ENCODE measurements at places on chromosomes 11 and 22.

GRCh38 chr11:119509969-119510401 is 87.0 kb upstream of the THY1 start:
- no peak for DNase-seq

DNA sequence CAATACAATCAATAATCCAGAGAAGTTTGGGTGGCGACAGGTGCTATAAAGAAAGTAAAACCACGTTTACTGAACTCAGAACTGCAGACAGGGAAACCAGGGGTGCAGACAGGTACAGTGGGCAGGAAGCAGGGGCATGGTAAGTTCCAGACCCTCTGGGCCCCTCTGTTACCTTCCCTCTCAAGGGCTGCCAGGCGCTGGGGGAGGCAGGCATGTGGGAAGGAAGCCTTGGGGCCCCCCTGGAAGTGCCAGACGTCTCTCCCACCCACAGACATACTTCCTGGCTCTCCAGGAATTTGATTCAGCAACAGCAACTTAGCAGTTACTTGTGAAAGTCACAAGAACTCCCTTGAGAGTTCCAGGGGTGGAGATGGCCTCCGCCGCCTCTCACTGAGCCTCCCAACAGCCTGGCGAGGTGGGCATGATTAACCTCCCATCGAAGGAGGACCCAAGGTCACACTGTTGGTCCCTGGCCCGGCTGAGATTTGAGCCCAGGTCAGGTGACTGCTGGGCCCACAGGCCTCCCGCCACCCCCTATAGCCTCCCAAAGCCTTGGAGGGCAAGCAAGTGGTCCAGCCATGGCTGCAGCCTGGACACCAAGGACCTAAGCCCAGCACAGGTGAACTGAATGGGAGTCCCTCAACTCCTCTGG is 14.1 kb upstream of the TSKU start:
- no peak for DNase-seq

DNA sequence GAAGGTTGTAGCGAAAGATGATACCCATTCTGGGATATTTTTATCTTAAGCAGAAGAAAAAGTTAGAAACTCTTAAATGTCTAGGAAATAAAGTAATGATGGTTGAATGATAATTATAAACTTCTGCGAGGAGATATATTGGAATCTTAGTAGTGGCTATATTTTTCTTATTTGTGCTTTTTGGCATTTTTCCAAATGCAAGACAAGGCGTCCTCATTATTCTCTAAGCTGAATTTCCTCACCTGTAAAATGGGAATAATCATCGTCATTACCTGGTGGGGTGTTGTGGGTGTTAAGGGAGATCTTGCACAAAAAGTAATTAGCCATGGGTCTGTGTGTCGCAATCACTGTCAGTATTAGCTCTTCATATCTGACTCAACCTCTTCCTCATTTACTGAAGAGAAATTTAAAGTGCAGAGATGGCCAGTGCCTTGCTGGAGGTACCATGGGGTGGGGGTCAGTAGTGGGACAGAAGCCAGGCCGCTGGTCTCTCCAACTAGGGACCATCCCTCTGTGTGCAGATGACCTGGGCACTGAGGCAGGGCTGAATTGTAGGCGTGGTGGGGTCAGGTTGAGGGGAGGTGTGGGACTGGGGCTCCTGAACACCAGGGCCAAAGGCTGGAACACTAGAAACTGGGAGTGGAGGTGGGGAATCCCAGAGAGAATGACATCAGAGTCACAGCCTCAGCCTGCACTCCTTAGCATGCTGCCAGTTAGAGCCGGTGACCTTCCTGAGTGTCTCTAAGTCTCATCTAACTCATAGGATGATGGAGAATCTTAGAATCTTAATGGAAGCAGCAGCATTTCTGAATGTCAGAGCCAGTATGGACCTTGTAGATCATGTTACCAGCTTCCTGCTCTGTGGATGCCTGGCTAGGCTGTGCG is 4.1 kb downstream of the PITPNM1 start:
- no peak for DNase-seq

GRCh38 chr22:25366408-25366807 is 147.0 kb downstream of the CRYBB2 start:
- DNase-seq: no peak

DNA sequence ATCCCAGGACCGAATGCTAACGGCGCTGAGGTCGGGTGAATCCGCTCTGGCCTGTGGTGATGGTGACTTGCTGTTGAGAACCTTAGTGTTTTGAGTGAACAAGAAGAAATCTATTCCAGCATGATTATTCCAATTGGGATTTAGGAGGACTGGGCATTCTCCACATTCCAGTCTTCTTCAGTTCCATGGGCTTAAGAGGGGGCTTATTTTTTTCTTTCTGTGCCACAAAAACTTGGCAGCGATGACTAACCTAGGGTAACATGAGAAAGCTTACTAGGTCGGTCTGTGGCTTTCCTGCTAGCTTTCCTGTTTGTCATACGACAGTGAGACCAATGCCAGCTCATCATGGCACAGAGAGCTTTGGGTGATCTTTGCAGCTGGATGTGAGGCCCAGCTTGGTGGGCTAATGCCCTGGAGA is 62.9 kb upstream of the ATXN10 start:
- no peak for DNase-seq

- no peak for DNase-seq
These were observed 23.6 kb downstream of the MS4A6A start for GRCh38 chr11:60159284-60159683.

DNA sequence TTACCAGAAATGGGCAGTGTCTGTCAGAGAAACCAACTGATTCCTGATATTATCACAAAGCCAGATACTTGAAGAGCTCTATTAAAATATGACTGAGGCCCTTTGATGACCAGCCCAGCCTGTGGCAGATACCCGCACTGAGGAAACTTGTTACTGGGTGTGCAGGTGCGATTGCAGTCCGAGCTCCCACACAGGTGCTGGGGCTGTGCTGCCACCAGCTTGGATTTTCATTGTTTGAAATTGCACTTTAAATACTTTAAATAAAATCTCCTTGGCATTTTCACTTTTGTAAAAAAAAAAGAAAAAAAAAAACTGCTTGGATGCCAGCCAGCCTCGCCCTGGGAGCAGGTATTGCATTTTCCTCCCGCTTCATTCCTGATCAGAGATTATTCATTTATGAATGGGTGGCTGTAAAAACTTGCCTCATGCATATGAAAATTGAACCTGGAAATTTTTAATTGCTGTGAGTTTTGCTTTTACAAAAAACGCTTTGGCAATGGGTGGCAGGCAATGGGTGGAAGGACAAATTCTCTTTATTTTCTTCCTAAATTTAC is 21.2 kb downstream of the EHF start:
- DNase-seq: no peak

DNA sequence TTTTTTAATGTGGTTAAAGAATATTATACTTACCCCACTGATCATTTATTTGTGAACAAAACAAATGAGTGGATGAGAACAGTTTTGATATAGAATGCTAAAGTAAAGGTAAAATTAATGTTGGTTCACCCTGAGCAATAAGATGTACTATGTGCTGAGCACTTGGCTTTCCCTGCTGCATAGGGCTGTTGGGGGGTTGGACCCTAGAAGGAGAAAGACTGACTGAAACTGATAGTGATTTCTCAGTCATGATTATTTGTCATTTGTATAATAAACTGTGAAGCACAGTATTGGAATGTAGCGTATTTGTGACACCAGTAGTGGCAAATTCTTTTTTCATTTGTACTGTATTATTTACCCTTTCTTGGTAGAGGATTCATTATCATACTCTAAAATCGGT is 63.3 kb downstream of the PRMT3 start:
- DNase-seq: no peak

DNA sequence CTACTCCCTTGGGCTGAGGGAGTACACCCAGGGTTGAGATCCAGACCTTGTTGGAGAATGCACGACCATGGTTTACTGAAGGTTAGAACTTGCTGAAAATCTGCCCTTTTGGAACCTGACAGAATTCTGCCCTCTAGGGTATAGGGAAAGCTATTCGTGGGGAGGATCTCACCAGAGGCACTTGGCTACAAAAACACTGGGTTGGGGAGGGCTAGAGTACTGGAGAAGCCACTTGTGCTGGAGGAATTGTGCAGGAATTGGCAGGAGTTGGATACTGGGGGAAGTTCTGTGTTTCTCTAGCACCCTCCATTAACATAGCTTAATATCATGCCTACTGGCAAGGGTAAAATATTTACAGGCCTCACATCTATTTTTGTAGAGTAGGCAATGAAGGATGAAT is 55.8 kb downstream of the PPME1 start:
- DNase-seq: no peak

DNA sequence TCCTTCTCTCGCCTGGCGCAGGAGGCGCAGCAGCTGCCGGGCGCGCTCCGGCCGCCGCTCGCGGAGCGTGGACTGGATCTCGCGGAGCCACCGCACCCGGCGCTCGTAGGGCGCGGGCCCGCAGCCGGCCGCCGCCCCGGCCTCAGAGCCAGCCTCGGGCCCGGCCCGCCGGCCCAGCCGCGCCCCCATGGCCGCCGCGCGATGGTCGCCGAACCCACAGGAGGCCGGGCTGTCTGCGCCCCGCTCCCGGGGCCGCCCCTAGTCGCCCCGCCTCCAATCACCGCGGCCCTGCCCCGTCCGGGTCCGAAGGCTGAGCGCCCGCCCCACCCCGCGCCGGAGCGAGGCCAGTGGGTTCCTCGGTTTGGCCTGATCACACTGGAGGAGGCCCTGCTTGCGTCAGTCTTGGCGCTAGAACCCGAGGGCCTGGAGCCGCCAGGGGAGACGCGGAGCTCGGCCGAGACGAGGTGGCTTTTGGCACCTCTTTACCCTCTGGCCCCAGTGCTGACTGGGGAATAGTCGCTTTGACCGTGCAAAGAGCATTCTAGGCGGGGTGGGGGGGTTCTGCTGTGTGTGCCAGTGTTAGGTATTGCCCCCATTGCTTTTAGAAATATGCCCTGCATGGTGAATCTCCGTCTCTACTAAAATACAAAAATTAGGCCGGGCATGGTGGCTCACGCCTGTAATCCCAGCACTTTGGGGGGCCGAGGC is at the start of gene LRRC75B:
LRRC75B (minus strand) TSS at position 223 of the 708 bp plus-strand sequence; CDS start at position 189, 34 bp downstream.
- DNase-seq: no peak

DNA sequence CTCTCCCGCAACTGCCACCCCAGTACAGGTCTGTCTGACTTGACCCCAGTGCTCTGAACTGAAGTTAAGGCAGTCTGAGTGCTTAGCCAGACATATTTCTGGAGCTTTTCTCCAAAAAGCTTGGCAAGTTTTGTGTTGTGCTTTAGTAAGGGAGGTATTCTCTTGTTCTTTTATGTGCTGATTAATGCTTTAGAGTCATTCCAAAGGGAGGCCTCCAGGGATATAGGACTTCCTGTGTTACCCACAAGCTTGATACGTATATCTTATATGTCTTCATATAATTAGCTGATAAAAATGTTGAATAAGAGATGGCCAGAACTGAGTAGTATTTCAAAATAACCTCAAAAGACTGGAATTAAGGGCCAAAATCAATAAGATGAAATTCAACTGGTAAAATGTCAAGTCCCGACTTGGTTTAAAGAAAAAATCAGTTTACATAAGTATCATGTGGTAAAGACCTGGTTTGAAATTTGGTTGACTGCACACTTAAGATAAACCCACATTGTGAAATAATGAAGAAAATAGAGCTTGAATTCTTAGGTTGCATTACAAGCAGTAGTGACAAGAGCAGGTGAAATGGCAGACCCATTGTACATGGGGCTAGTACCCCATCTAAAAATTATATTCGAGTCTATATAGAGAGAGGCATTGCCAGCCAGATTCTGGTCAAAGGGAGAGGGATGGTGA is 226.9 kb downstream of the SNX19 start:
- no peak for DNase-seq

DNA sequence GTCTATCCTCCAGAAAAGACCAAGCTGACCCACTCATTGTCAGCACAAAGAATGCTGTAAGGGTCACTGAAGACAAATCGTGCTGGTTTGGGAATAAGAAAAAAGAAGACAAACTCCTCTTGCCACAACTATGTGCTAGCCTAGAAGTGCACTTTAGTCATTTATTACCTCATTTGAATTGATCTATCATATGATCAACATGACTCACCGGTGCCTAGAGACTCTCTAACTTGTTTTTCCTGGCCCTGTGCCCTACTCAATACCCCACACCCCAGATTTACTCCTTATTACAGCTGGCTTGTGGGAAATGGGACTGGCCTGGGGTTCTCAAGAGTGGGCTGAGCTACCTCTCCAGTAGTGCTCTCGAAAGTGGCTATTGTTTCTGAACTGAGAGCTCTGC is 35.9 kb upstream of the HORMAD2 start:
- no peak for DNase-seq

GRCh38 chr11:13249992-13250391 is 27.6 kb upstream of the BMAL1 start:
- no peak for DNase-seq

DNA sequence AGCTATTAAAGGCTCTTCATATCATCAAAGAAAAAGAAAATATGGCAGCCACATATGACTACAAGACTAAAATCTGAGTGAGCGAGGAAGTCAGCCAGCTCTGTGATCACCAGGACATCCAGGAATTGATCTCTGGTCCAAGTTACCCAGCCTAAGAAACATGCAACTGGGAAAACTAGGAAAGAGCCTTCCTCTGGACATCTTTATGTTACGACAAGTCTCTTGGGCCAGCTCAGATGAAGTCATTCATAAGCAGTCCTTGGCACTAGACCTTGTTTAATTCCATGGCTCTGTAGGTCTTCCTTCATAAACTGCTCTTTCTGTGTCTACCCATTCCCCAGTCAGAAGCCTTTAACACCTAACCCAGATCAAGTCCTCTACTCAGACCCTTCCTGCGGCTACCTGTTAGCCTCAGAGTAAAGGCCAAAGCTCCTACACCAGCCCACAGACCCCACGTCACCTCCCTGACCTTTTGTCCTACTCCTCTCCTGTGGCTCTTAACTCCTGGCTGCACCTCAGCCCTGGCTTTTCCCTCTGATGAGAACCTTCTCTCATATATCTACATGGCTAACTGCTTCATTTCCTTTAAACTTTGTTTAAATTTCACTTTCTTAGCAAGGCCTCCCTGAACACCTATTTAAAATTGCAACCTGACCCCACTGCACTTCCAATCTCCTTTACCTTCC is 134.0 kb downstream of the KIF18A start:
- DNase-seq: no peak
